Epithelial cell of proximal tubule (primary cell): ENCODE measurements at places on chromosomes 5 and 9.

DNA sequence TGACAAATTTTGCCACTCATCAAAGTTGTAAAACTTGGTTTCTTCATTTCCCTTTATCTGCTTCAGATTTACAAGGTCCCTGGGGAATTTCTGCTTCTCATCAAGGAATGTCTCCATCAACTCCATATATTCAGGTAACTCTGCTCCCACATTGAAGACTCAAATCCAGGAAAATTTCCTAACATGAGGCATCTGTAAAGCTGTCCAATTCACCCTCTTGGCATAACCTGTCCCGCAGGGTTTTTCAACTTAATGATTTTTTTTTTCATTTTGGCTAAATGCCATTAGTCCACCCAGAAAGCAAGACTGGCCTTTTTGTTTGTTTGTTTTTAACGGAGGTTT lies 50.2 kb upstream of the SLC30A5 start:
- no peak for DNase-seq

GRCh38 chr9:136653323-136654079 lies 9.2 kb upstream of the EGFL7 start:
- DNase-seq = no peak

- DNase-seq = no peak
Measured at GRCh38 chr5:132437604-132438266, 52.8 kb downstream of the IRF1 start.

DNA sequence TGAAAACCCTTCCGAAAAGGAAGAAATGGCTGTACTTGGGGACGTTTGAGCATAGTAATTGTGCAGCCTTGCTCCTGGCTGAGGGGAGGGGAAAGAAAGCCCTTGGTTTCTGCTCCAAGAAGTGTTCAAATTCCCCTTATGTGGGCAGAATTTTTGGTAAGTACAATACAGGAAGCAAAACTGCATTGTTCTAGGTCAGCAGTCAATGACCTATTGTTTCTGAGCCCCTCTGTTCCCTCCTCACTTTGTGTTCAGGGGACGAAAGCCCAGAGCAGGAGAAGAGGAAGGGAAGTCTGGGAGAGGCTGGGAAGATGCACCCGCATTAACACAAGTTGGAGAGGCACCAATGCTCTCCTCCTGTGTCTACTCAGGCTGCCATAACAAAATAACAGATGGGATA lies 11.9 kb downstream of the BASP1 start:
- DNase-seq = no peak

- DNase-seq = no peak
Measured at GRCh38 chr9:124254261-124254682, 3.5 kb upstream of the NEK6 start.

DNA sequence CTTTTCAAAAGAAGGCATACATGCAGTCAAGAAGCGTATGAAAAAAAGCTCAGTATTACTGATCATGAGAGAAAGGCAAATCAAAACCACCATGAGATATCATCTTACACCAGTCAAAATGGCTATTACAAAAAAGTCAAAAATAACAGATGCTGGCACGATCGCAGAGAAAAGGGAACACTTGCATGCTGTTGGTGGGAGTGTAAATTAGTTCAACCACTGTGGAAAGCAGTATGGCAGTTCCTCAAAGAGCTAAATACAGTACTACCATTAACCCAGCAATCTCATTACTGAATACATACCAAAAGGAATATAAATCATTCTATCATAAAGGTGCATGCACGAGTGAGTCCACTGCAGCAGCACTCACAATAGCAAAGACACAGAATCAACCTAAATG lies 24.5 kb downstream of the RETREG1 start:
- DNase-seq = no peak

DNA sequence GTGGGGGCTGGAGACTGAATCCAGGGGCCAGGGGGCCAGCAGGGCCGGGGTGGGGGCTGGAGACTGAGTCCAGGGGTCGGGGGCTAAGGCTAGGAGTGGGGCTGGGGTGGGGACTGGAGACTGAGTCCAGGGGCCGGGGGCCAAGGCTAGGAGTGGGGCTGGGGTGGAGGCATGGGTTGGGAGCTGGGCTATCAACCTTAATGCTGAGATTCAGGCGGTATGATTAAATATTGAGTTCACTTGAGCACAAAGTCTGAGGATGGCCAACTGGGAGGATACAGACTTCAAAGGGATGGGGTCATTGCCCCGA lies 17.0 kb upstream of the LRRC14B start:
- DNase-seq = no peak

DNA sequence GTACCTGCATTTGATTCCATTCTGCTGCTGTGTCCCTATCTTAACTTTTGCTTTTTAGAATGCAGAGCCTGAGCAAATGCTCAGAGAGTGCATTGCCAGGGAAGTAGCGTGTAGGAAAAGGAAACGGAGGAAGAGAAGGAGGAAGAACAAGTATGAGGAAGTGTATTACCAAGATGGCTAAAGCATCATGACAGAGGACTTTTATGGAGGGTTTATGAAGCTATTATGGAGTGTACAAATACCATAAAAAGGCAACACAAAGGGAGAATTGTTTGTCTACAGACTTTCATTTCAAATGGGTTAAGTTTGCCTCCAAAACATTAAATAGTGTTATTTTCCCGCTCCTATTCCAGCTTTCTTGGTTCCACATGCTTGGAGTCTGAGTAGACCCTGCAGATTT lies 1899.8 kb upstream of the NUDT12 start:
- DNase-seq = no peak

GRCh38 chr9:72278959-72279358 lies 86.0 kb downstream of the ZFAND5 start:
- DNase-seq = no peak

GRCh38 chr5:11043881-11044280 lies 282.8 kb upstream of the DAP start:
- DNase-seq = no peak

DNA sequence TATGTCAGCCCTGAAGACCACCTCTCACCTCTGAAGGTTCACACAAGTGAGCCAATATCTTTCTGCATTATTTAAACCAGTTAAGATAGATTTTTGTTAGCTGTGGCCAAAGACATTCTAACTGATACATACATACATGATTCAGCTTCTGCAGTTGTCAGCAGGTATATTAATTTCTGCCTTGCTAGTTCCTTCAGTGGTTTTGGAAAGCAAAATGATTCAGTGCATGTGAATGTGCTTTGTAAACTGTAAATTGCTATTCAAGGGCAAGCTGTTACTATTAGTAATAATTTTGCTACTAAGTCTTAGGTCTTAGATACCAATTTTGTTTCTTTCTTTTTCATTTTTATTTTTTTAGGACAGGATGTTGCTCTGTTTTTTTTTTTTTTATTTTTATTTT lies 89.2 kb upstream of the ERBIN start:
- no peak for DNase-seq

DNA sequence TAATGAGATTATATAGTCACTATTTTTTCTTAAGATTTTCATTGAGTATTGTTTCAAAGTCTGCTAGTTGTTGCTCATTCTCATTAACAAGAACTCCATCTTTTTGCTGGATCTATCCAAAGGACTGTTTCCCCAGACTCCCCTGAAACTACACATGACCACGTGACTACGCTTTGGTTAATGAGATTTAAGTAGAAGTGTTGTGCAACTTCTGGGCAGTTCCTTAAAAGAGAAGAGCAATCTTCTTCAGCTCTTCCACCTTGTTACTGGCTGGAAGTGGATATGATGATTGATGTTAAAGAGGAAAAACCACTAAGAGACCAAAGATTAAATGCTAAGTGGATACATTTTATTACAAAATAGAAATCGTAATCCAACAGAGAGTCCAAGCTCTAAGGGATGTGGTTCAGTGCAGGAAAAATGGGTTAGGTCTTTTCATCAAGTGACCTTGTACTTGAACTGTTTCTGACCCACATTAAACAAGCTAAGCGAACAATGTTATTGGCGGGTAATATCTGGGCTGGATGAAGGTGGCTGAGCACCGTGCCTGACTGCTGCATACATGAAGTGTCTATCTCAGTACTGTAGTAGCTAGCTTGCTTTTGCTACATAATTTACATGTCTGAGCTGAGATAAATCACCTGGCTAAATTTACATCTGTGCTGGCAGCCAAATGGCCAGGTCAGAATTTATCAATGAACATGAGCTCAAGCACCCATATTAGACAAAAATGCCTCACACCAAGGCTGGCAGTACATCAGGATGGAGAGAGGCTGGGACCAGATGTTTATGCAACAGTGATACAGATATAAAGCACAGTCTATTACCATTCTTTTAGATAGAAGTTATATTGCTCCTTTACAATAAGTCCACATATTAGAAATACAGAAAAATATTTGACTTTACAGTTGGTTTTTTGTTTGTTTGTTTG lies 7.5 kb upstream of the CTNNAL1 start:
- DNase-seq = no peak
